ENCODE measurements at places on chromosomes 4 and X.

DNA sequence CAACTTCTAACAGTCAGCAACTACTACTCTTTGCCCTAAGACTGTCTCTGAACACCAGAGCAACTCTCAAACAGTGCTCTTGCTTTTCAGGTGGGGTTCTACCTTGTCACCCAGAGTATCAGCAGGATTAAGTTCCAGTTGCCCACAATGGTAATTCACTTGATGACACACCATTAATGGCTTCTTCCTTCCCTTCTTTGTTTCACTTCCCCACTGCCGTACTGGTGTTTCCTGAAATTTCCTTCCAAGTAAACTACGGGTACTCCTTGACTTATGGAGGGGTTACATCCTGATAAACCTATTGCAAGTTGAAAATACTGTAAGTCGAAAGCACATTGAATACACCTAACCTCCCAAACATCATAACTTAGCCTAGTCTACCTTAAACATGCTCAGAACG is 36.6 kb upstream of the PDK3 start:
- DNase-seq: no peak

DNA sequence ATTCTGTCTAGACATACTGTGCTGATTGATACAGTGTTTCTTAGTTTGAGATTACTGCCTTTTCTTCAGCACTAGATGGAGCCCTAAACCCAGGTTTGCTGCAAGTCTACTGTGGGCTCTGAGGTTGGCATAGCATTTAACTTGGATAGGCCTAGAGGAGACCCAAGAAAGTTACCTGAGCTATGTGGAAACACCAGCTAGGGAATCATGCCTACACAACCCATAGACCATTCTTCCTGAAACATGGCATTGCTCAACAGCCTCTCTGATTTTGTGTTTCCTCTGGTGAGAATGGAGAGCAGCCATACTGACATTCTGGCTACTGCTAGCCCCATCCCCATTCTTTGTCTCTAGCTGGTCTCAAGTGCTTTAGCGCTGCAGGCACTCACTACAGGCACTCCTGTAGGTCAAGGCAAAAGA is 287.7 kb upstream of the PCDH18 start:
- peak; percentile 42 for DNase-seq

DNA sequence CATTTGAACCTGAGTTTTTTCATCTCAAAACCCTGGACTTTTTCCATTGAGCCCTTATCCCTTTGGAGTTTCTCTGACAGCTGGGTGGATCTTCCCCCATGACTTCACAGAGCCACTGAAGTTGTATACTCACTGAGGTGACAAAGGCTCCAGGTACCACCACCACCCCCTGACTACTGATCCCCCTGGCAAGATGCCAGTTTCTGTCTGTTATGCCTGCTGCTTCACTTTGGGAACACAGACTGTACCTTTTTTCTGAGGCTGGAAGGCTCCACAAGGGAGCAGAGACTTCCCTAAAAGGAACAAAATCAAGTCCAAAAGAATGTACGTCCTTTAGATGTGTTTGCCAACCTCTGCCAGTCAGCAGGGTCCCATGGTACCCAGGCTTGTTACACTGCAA is 160.3 kb upstream of the JADE1 start:
- DNase-seq: no peak

DNA sequence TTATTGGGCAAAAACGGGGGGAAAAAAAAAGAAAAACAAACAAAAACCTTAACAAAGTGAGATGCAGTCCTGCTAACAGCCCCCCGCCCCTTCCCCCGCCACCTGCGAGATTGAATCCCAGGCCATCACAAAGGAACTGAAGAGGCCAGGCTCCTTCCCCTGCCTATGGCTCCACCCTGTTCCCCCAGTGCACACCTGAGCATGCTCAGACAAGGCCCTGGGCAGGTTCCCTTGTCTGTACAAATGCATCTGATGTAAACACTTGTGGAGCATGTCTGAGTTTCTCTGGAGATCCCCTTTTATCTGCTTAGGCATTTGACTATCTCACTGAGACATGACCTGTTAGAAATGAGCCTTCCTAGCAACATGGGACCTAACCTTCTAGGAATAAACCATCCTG is 983.7 kb upstream of the PABPC4L start:
- no peak for DNase-seq

DNA sequence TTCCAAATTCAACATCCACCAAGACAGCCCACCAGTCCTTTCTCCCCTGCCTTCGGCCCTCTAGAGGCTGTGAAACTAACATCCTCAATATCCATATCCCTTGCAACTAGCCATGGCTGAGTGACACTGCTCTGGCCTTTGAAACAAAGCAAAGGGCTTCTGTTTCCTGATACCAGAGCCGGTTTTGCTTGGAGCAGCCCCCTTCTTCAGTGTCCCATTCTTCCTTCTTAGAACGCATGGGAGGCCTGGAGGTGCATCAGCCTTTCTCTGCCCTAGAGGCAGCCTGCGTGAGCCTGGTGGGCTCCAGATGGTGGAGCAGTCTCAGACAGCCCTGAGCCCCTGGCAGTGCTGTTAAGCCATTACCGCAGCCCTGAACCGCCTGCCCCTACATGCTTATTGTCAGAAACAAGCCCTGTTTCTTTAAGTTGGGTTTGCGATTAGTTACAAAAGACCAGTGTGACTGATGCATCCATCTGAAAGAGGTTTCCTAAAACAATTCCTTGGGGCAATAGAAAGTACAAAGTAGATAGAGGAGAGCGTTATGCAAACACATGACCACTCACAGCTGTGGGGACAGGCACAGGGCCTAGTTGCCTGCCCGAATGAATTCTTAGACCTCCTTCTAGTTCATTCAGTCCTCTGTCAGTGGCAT is 74.1 kb downstream of the EVC start:
- DNase-seq: no peak

- DNase-seq: no peak
Observed at GRCh38 chrX:14194711-14195110, 165.0 kb upstream of the GEMIN8 start.

DNA sequence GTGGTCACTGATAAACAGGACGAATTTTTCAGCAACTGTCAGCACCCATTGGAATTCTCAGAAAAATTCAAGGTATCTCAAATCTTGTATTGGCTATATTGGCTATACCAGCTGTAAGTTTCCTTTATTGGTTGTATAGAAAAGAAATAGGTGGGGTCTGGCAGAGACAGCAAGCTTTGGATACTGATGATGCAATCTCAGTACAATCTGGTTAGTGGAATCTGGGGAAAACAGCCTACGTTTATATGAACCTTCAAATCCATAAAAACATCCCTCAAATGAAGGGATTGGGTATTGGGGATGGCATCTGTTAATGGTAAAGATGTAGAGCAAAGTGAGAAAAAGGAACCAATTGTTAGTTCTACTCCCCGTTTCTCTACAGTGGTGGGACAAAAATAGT is 76.4 kb upstream of the MBNL3 start:
- DNase-seq: no peak

GRCh38 chrX:8748855-8749254 is 16.9 kb upstream of the ANOS1 start:
- no peak for DNase-seq

DNA sequence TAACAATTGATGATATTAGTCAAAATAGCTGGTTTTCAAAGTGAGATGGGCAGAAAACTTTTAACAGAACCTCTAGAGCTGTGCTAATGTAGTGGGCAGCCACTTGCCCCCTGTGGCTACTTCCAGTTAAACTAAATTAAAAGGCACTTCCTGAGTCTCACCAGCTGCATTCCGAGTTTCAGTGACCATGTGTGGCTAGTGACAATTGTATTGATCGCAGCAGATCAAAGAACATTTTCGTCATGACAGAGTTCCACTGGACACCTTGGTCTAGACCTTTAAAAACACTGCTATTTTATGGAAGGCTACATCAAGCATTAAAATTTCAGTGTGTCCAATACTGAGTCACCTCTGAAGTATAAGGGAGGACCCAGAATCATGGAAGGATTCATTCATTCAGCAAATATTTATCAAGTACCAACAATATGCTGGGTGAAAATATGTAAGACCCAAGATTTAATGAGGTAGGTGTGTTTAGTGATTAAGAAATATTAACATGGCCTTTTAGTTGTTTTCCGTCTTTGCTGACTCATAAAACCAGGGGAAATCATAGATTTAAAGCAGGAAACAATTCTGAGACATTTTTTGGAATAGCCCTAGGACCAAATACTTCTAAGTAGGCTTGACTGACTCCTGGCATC is 5.1 kb upstream of the FAT1 start:
- peak; percentile 65 for DNase-seq

DNA sequence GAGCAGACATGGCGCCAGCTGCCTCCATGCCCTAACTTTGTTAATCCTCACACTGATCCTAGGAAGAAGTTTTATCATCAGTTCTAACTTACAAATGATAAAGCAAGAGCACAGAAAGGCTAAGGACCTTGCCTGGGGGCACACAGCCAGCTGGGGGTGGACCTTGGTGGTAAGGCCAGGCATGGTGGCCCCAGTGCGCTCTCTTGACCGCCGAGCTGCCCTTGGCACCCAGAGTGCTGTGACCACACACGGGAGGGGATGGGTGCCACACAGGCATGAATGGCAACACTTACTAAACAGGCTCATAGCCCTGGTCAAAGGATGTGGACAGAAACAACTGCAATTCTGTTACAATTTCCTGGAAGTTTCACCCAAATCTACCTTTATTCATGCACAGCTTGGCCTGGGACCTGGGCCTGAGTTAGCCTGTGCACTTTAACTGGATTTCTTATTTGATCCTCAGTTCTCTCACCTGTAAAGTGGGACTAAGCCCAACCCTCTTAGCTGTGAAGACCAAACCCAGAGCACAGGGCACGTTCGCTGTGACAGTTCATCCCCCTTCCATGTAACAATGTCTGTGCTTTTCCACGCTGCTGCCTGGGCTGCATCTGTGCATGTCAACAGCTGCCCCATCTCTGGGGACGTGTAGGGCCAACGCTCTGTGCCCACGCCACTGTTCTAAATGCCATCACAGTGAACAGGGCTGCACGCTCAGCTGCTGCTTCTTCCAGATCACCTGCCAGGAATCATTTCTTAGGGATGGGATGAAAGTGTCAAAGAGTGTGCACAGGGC is 44.8 kb downstream of the ACOX3 start:
- no peak for DNase-seq

DNA sequence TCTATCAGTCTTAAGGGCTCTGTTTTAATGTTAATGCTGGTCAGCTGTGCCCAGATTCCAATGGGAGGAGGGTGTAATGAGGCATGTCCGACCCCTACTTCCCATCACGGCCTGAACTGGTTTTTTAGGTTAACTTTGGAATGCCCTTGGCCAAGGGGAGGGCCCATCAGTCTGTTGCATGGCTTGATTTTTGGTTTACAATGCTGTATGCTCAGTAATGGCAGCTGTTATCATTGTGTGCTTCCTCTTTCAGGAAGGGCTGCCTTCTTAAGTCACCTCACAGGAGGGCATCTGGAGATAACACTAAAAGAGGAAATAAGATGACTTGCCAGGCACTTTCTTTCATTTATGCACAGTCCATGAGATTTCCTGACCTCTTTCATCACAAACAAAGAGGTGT is 36.3 kb downstream of the ATXN3L start:
- no peak for DNase-seq

GRCh38 chr4:20176881-20177280 is 74.8 kb upstream of the SLIT2 start:
- DNase-seq: no peak

GRCh38 chr4:53365121-53365485 is 758 bp downstream of the SCFD2 start:
- DNase-seq: no peak

GRCh38 chr4:184011826-184012380 is 106.8 kb downstream of the STOX2 start:
- no peak for DNase-seq

DNA sequence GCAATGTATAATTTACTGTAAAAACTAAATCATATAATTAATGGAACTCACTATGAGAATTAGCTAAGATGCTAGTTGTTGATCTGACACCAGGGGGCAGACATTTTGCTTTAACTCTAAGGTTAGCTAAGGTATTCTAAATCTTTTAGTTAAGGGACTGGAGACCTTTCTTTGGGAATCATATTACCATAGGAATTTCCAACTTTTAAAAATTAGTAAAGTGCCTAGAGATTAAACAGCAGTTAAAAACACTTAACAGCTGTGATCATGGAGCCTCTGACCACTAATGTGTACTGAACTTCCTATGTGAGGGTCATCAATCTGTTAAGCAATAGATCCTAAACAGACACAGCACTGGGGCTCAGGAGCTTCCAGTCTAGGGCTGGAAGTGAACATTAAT is 226.6 kb downstream of the NSUN7 start:
- peak; percentile 47 for DNase-seq

DNA sequence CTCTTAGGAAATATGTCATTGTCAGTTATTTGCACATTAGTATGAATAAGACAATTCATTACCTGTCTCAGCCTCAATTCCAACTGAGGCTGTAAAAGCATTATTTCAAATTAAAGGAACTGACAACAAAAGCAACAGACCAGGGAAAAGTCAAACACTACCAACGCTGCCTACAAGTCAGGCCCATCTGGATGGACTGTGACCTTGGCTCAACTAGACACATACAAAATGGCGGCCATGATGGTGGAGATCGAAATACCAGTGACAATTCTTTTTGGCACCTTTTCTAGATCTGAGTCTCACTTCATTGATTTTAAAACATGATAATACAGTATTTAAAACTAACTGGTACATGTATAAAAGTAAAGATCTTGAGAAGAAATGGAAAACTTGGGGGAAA is 160.7 kb downstream of the DHX15 start:
- no peak for DNase-seq

DNA sequence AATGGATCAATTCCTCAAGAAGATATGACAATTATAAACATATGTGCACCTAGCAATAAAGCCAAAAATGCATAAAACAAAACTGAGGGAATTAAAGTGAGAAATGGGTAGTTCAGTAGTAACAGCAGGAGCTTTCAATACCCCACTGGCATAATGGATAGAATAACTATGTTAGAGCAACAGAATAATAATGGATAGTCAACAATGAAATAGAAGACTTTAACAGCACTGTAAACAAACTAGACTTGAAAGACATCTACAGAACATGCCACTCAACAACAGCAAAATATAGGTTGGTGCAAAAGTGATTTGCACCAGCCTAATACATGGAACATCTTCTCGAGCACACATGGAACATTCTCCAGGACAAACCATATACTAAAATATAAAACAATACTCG is 20.0 kb upstream of the MBNL3 start:
- no peak for DNase-seq

DNA sequence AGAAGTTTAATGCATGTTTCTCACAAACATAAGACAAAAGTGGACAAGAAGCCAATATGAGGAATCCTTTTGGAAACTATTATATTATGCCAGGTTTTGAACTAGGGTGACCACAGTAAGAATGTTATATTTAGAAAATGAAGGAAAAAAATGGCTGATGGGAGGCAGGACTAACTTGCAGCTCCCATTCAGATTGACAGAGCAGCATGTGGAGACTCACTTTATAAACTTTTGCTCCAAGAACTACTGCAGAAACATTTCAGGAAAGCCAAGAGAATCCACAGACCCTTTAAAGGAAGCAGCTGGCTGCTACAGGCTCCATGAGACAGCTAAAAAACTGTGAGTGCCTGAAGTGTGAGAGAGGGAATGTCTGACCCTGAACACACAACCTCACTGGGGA is 738.6 kb upstream of the GRIA3 start:
- DNase-seq: no peak
